Stimulated activated CD4-positive, alpha-beta T cell treated with anti-CD3 and anti-CD28 coated beads, Interleukin-15, amount 100 ng/mL, for 1 hour (primary cell): ENCODE measurements at places on chromosomes 13 and 19.

GRCh38 chr13:73876323-73876722 lies 257.9 kb downstream of the KLF12 start:
- no peak for DNase-seq

DNA sequence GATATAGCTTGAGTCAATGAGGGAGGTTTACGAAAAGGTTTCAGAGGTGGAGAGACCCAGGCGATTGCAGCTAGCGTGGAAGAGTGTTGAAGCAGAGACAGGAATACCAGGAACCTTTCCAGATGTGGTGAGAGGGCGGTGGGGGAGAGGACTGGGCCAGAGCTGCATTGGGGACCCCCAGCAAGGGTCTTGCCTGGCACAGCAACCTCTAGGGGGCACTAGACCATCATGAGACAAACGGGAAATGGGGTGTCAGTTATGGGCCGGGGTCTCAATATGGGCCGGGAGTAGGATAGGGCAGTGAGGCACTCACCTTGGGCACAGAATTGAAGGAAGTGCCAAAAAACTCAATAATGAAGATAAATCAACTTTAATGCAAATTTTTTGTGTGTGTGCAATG lies 2.1 kb upstream of the LRP3 start:
- no peak for DNase-seq

- no peak for DNase-seq
Measured at GRCh38 chr13:67140006-67140405, 90.1 kb downstream of the PCDH9 start.

DNA sequence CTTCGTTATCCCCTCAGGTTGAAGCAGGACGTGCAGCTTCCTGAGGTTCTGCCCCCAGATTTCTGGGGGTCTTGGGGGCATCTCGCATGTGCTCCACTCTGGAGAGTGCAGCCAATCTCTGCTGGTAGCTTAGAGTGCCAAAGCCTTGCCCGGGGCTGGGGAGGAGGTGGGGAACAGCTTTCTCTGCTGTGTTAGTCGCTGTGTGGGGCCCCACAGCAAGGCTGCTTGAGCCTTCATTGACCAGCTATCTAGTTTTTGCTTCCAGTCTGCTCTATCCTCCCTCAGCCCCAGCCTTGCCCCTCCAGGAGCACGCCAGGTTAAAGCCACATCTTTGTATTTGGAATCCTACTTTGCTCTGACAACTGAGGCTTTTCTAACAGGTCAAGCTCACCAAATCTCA lies 32.0 kb upstream of the MEDAG start:
- no peak for DNase-seq

GRCh38 chr13:19590423-19590822 lies 29.1 kb upstream of the TPTE2 start:
- no peak for DNase-seq
